Osteoblast (primary cell): ENCODE measurements at places on chromosomes 1 and 21. TPM values are rescaled to one million over a fixed set of nuclear protein-coding genes. Genes with fewer than 3 reads are reported as not detected.

The TNFSF4 gene
- 0.59 and 1.1 TPM in 2 replicates for total RNA-seq

The F3 gene
- total RNA-seq, result 5.8 and 7.4 TPM in 2 replicates

The AKIRIN1 gene
- 35.1 and 42.1 TPM in 2 replicates for total RNA-seq

The TRIM58 gene
- total RNA-seq, result 0.29 and 0.36 TPM in 2 replicates

The ICOSLG gene
- 0.29 TPM in 1 of 2 replicates, not detected in the other for total RNA-seq

The ANGPTL1 gene
- total RNA-seq, result 12.1 and 15.6 TPM in 2 replicates

The FMO3 gene
- 44.5 and 63.9 TPM in 2 replicates for total RNA-seq

The TEKT2 gene
- 0.29 TPM in 1 of 2 replicates, not detected in the other for total RNA-seq
